ENCODE measurements at places on chromosomes 3 and 15. TPM values are rescaled to one million over a fixed set of nuclear protein-coding genes. Genes with fewer than 3 reads are reported as not detected.

GRCh38 chr15:59377924-59378323, 5.3 kb upstream of the MYO1E start:
- DNase-seq, result no peak

GRCh38 chr3:122468896-122469533, 45.7 kb downstream of the KPNA1 start:
- DNase-seq, result no peak

- peak; percentile 42 for DNase-seq
Observed at GRCh38 chr3:51955893-51956770, 951 bp downstream of the GPR62 start.

Gene AADAC
- total RNA-seq, result 0.32 TPM

Gene METTL6
- total RNA-seq, result 46.2 TPM

Gene LRTM1
- not detected for total RNA-seq

Gene SLC27A2
- under 0.01 TPM for total RNA-seq

Data from fibroblast of villous mesenchyme (primary cell).